ENCODE measurements at places on chromosomes 6 and 20. TPM values are rescaled to one million over a fixed set of nuclear protein-coding genes. Genes with fewer than 3 reads are reported as not detected.

GRCh38 chr6:36227379-36228228 is 31.1 kb downstream of the BRPF3 start:
- no peak for DNase-seq

GRCh38 chr6:166556336-166556735 is 30.1 kb downstream of the RAMACL start:
- no peak for DNase-seq

DNA sequence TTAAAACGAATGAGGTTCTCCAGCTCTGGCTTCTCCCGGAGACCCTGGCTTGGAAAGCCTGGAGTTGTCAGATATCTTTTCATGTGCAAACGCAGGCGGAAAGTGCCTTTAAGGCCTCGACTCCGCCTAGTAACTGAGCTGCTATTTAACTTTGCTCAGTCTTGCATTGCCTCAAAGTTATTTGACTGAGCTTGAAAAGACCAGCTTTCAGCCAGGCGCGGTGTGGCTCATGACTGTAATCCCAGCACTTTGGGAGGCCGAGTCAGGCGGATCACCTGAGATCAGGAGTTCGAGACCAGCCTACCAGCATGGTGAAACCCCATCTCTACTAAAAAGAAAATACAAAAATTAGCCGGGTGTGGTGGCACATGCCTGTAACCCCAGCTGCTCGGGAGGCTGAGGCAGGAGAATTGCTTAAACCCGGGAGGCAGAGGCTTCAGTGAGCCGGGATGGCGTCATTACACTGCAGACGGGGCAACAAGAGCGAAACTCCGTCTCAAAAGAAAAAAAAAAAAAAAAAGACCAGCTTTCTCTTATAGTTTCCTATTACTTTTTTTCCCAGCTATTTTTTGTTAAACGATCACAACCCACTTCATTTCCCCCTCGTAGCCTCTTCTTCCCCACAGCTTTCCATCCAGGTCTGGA is 1.9 kb downstream of the GCNT2 start:
- peak; percentile 20 for DNase-seq

- DNase-seq = no peak
These were observed 54.3 kb upstream of the NFATC2 start for GRCh38 chr20:51596668-51597388.

- DNase-seq = no peak
These were observed 192.7 kb upstream of the TFAP2D start for GRCh38 chr6:50520326-50521266.

GRCh38 chr6:14429396-14429795 is 311.8 kb downstream of the CD83 start:
- no peak for DNase-seq

DNA sequence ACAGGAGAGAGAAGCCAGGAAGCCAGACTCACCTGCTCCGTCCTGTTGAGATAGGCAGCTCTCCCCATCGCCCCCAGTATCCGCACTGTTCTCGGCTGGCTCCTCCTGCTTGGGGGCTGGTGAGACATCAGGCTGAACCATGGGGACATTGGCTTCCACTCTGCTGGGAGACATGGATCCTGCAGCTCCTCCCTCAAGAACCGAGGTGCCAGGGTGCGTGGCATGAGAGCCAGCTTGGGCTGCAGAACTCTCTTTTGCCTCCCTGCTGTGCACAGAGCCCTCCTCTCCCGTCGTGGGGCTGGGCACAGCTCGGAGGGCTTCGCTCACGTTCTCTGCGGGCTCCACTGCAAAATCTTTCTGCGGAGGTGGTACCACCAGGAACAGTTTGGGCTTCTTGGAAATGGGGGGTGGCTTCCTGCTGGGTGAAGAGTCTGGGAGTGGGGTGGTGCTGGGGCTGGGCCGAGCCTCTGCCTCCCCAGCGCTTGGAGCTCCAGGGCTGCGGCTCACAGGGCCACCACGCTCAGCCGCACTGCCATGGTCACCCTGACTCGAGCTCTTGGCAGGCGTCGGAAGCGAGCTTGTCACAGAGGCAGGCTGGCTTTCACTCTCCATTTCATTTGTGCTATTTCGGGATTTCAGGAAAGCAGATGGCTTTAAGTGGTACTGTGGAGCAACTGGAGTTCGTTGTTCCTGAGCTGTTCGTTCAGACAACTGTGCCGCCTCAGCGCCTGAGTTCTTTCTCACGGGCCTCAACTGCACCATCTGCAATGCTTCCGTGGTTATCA is 26.5 kb downstream of the HEBP2 start:
- DNase-seq = no peak

FGD2 gene
- 37.1 TPM for total RNA-seq

GRCh38 chr6:88804701-88805100 is 158.7 kb downstream of the RNGTT start:
- DNase-seq = no peak

DNA sequence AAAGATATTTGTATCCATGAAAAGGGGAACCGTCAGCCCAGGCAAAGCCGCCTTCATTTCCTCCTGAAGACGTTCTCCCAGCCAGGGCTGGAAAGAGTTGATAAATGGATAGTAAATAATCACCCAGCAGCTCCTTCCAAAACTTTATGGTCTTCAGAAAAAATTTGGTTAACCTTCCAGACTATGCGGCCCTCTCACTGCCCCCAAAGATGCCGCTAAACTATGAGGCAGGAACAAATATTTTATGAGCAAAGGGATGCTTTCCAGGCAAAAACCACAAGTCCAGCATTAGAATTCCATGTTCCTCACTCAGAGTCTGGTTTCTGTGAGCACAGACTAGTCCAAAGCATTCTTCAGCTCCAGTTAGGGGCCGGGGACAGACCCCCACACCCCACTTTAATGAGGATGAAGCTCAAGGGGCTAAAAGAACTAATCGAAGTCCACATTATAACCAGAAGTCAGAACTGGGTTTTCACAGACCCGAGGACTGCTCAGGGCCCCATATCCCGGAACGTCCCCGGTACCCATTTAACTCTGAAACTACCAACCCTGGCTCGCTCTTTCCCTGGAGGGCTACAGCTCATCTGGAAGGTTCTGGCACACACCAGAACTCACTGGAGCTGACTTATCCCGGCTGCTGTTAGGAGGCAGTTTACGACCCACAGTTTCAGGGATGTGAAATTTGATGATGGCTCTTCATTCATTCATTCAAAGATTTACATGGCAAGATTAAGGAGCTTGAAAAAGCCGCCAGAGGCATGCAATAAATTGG is 29.4 kb downstream of the BMP7 start:
- DNase-seq = no peak

DNA sequence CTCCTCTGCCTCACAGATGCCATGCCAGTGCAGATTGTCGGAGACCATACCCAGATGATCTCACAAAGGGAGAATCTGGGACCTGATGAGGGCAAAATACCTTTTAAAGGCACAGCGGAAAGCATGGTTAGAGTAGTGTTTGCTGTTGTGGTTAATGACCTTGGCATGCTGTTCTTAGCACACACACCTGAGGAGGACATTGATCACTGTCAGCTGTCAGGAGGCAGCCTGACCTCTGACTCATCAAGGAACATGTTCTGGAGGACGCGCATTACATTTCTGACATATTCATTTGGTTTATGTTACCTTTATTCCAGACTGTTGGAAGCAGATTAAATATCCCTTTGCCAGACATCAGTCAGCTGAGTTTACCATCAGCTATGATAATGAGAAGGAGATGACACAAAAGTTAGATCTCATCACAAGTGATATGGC is 57.1 kb downstream of the GOPC start:
- no peak for DNase-seq

- no peak for DNase-seq
These were observed 13.8 kb upstream of the TIAM2 start for GRCh38 chr6:154981079-154981870.

GRCh38 chr6:44052419-44053023 is 74.7 kb downstream of the MRPL14 start:
- DNase-seq = no peak
